ENCODE measurements at places on chromosomes 3 and 15. TPM values are rescaled to one million over a fixed set of nuclear protein-coding genes. Genes with fewer than 3 reads are reported as not detected.

GRCh38 chr3:160260587-160261270 is 35.5 kb downstream of the C3orf80 start:
- no peak for DNase-seq

DNA sequence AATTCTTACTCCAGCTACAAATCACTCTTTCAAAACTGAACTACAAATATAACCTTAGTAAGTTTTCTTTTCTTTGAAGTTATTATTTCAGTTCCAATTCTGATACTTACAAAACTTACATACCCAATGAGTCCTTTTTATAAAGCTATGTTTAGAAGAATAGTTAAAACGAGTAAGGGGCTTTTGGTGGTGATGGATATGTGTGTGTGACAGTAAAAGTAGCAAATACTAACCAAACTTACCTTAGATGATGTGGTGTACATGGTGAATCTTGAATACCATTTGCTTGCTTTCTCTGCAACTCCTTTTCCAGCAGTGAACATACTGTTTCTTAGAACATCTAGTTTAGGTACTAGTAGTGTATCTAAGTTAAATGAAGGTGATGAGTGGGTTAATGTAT is 68.4 kb downstream of the SLC24A1 start:
- no peak for DNase-seq

- DNase-seq: no peak
Observed at GRCh38 chr3:113552851-113553250, 20.5 kb downstream of the SIDT1 start.

GRCh38 chr15:70278644-70279043 is 180.9 kb upstream of the TLE3 start:
- no peak for DNase-seq

DNA sequence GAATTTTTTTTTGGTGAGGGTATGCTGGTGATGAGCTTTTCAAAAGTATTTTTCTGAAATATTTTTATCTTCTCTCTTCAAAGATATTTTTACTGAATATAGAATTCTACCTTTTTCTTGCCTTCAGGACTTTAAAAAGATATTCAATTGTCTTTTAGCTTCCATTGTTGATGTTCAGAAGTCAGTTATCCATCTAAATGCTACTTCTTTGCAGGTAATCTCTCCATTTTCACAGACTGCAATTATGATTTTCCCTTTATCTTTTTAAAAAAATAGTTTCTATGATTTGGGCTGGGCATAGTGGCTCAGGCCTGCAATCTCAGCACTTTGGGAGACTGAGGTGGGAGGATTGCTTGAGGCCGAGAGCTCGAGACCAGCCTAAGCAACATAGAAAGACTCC is 222.4 kb downstream of the IL20RB start:
- no peak for DNase-seq

DNA sequence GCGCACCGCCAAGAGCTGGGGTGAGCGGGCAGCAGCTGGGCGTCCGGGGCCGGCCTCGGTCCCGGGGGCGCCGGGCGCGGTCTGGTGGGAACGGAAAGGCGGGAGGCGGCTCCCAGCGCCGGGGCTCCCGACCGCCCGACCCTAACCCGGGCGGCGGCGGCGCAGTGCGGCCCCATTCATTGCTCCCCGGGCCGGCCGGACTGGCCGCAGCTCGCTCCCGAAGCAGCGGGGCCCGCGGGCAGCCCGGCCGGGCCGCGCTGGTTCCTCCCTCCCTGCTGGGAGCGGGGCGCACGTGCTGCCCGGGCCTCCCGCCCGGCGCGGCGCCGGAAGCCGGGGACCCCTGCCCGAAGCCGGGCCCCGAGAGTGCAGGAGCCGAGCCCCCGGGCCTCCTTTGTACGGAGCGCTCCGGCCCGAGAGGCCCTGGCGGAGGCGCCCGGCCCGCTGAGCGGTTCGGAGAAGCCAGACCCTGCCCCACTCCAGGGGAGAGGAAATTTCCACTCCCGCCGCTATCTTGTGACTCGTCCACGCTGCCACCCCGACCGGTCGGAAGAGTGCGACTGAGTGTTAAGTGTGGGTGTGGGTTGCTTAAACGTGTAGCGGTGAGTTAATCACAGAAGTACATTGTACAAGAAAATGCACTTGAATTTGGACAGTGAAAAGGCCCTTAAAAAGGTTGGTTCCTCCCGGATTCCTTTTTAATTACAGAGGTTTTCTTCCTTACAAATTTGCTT is 613 bp downstream of the ATP1B3 start:
- peak; percentile 72 for DNase-seq

GRCh38 chr3:162632672-162633071 is 1136.1 kb downstream of the OTOL1 start:
- no peak for DNase-seq

DNA sequence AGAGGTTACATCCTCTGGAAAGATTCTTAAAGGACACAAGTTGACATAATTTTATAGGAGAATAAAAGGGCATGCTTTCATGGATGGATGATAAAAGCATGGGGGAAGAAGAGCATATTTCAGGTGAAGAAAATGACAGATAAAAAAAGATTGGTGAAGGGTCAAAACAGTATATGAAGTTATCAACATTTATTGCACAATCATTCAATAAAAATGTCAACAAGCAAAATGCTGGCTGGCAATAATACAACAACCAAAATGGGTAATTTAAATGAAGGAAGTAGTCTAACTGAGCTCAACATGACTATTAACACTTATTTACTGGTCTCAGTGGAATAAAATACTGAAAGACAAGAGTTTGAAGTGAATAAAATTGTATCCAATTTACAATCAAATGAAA is 696.7 kb downstream of the SQOR start:
- DNase-seq: no peak

DNA sequence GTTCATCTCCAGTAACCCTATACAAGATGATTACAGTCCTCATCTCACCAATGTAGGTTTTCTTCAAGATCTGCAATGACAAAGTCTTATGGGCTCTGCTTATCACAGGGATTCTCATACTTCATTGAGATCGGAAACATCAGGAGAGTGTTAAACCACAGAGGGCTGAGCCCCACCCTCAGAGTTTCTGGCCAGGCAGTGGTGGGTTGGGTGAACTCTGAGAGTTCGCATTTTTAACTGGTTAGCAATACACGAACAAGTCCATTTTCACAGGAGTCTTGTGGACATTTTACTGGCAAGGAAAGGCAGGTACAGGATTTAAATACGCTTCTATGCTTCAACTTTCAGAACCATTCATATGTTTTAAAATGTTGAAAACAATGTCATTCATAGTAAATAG is 366.7 kb upstream of the ROBO2 start:
- DNase-seq: no peak

- DNase-seq: no peak
Observed at GRCh38 chr15:82943176-82943575, 9.3 kb downstream of the HOMER2 start.

DNA sequence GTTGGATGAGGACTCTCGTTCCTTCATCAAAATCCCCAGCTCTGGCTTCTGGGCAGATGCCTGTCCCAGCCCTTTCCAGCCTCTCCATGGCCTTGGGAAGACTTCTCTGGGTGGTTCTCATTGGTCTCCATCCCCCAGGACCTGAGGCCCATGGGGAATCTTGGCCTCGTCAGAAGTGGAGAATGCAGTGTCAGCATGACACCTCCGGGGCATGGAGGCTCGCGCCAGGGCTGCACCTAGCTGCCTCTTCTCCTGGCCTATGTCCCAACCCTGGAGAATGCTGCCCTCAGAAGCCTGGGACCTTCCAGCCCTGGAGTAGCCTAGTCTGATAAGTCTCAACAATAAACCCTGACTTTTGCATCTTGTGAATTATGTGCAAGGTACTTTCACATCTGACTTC is 3.0 kb downstream of the KBTBD13 start:
- no peak for DNase-seq

- no peak for DNase-seq
Observed at GRCh38 chr15:83794209-83794608, 140.3 kb downstream of the ADAMTSL3 start.

DNA sequence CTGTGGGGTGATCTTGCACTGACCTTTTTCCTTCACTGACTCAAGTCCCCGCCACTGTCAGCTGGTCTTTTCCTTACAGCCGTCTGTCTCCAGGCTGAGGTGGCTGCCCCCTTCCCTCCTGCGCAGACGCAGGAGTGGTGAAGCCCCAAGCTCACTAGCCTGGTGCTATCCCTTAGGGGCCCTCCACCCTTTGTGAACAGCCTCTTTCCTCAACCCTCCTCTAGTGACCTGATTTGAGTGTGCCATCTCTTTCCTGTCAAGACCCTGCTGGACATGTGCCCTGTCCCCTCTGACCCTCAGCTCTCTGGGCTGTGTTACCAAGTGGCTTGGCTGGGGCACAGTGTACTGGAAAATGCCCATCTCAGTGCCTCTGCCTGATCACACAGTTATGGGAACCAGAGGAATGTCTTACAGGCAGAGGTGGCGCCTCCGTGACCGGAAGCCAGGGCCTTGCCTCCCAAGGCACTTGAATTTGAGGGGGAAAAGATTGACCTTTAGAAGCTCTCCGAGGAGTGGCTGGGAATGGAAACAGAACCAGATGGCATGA is 8.7 kb downstream of the KBTBD13 start:
- DNase-seq: no peak

- DNase-seq: no peak
Observed at GRCh38 chr15:39362821-39363561, 217.9 kb upstream of the THBS1 start.

GRCh38 chr3:72175296-72175858 is 390.4 kb upstream of the PROK2 start:
- DNase-seq: no peak

DNA sequence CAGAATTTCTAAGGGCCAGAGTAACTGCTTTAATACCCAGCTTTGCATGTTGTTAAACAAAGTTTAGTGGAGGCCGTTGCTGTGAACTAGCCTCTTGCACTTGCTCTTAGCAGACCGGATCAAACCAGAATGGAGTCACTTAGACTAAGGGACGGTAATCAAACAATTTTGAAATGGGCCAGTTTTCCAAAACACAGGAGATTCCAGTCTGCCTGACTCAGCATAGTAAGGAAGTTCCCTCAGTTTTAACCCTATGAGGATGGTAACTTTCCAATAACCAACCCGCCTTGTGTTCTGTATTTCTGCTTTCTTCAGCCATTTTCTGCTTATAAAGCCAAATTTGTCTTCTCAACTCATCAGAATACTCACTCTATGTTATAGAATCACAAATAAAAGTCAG is 77.2 kb upstream of the WDR72 start:
- DNase-seq: no peak

- DNase-seq: no peak
Observed at GRCh38 chr3:10917176-10917575, 75.4 kb upstream of the SLC6A1 start.

DNA sequence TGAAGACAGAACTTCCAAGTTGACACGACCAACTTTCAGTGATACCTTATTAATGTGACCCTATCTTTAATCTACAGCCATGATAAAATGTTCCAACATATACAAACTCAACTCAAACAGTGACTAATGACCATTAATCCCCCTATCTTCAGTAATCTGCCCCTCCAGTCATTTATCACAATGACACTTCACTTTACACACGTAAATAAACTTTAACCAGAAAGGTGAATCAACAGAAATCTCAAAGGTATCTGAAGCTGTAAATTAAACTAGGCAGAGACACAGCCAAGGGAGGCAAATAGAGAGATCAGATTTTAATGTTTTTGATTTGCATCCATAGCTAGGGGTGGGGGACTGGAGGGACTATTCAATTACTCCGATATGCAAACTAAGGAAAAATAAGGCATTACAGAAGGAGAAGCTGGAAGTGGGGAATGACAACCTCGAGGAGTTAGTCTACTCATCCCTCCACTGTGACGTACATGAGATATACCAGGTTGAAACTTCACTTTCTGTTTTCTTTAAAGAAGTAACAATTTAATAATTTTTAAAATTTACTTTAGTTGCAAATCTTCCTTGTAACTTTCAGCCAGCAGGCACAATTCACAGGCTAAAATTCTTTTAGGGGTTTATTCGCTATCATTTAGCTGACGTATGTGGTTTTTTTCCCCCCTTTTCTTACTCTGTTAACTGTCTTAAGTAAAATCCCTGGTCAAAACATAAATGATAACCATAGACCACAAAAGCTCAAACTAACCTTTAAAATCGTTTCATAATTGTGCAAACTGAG is 751.0 kb downstream of the ROBO1 start:
- DNase-seq: no peak

- DNase-seq: no peak
Observed at GRCh38 chr3:158911586-158911985, 109.7 kb downstream of the MFSD1 start.

GRCh38 chr3:127384717-127385539 is 97.1 kb upstream of the PRR20G start:
- no peak for DNase-seq

- DNase-seq: no peak
Observed at GRCh38 chr15:36748366-36749115, 169.1 kb downstream of the CDIN1 start.

GMPS gene
- total RNA-seq: 84.0 TPM

IMPG2 gene
- 0.42 TPM for total RNA-seq

SCG5 gene
- total RNA-seq: 2.8 TPM

THRB gene
- not detected for total RNA-seq

LZTFL1 gene
- 8.0 TPM for total RNA-seq

CHST13 gene
- 0.28 TPM for total RNA-seq

USP13 gene
- total RNA-seq: 8.4 TPM

CCR4 gene
- total RNA-seq: 17.5 TPM

WDR49 gene
- total RNA-seq: 0.33 TPM

KNSTRN gene
- total RNA-seq: 47.0 TPM

TXNRD3 gene
- 1.5 TPM for total RNA-seq

ADAMTS9 gene
- not detected for total RNA-seq
